DMS153 (cell line): ENCODE measurements at places on chromosomes 5 and 9.

- peak; percentile 7 for DNase-seq
These were observed 36.1 kb downstream of the MRPL36 start for GRCh38 chr5:1763548-1763911.

DNA sequence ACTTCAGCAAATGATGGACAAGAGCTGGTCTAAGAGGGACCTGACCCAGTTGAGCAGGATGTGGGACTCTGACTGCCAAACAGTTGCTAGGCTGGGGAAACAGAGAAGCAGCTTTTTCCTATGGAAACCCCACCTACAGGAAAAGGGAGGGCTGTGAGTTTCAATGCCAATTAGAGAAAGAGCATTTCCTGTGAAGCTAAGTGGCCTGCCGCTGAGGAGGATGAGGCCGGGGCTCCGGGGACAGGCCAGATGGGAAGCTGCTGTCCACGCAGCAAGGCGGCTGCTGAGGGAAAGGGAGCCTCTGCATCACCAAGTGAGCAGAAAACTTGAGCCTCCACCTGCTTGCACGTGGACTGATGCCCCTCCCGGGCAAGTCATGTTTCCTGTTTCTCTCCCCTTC lies at the start of gene PCDH12:
Gene PCDH12, minus strand, starts transcription at position 90 of the 400 bp plus-strand sequence. CDS start 351 bp downstream, outside the sequence.
- DNase-seq, result peak; percentile 44

- DNase-seq, result no peak
These were observed 82.9 kb downstream of the UGCG start for GRCh38 chr9:111979561-111979960.

DNA sequence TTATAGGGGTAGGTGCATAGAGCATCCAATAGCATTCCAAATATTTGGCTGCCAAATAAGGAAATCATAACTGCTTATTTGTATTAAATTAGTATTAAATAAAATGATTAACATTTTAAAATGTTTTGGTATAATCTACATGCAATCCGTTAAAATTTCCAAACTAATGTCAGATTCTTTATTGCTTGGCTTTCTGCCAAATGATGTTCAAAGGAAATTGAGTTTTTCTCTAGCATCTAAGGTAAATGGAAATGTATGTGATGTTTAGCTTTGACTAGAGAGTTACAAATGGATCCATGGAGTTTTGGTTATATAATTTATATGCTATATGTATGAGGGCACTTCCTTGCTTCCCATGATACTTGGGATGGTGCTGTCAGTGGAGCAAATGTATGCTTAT lies 121.7 kb downstream of the ZCCHC7 start:
- no peak for DNase-seq

DNA sequence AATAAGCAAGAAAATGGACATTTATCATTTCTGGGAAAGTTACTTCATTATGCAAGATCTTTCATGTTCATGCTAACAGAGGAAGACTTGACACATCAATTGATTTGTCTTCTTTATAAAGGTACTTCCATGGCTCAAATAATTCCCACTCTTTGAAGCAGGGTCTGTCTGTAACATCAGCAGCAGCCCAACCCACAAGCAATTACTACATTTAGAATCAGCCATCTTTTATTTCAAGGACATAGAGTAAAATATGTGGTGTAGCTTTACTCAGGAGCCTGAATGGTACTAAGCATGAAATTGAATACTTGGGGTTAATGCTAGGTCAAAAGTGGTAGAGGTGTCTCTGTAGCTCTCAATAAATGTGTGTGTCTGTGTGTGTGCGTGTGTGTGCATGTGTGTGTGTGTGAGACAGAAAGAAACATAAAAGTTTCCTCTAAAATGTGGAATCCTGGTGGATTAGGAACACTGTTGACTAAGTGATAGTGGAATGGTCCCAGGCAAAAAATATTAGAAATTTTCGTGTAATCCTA lies 581.1 kb downstream of the CAAP1 start:
- DNase-seq, result no peak

- DNase-seq, result no peak
These were observed 405.2 kb downstream of the ZNF608 start for GRCh38 chr5:124341066-124341858.

GRCh38 chr5:139759219-139759721 lies 36.3 kb upstream of the PSD2 start:
- no peak for DNase-seq

DNA sequence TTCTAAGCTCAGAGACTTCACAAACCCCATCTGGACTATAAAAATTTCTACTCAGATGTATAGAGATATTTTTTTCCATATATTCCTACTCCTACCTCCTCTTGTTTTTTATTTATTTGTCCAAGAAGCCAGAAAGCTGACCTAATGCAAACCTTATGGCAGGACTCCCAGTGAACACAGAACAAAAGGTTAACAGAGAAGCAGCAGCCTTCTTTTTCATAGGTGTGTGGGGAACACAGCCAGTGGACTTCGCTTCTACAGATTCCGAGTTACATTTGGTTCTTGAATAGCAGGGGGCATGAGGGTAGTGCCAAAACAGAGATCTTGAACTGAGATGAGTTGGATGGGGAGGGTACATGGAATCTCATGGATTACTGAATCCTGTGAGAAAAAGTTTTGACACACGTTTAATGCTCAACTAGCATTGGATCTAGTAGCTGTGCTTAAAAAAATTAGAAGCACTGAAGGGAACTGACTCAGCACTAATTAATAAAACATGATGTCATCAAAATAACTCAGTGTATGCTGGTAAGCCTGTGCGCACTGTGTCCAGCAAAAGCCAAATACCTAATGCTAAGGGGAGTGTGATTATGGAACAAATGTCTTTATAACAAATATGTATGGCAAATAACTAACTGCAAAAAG lies 240.1 kb downstream of the GABRB2 start:
- DNase-seq, result no peak

- DNase-seq, result no peak
These were observed 200.2 kb downstream of the SEMA6A start for GRCh38 chr5:116374434-116374852.

GRCh38 chr9:29389421-29389820 lies 1816.1 kb upstream of the C9orf72 start:
- no peak for DNase-seq

DNA sequence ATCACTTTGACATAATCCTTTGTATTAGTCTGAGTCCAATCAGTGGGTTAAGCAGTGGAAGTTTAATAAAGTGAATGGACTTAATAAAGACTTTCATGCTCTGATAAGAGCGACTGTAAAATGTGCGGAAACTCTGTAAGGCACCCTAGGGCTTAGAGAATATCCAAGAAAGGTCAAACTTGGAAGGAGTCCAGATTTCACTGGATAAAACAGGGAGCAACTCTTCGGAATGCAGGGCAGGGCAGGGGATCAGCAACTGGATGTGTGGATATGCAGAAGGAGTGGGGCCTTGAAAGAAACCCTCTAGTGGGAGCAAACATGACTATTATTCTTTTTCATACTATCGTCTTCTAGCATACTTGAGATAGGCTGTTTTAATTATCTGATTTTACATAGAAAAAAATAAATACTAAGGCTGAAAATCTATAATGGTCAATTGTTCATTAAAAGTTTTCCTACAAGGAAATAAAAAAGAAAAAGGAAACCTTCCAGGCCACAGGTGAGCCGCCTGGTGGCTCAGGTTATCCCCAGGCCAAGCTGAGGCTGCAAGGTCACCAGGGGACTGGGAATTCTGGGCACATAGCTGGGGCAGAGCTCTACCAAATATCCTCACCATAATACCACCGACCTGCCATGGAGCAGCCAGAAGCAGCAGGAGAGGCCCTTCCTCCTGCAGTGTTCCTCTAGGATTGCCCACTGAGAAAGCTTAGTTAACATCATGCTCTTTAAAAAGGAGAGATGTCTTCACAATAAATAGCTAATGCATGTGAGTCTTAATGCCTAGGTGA lies 46.3 kb upstream of the CCDC112 start:
- DNase-seq, result no peak

- no peak for DNase-seq
These were observed 15.1 kb downstream of the GRAMD2B start for GRCh38 chr5:126438267-126438666.

DNA sequence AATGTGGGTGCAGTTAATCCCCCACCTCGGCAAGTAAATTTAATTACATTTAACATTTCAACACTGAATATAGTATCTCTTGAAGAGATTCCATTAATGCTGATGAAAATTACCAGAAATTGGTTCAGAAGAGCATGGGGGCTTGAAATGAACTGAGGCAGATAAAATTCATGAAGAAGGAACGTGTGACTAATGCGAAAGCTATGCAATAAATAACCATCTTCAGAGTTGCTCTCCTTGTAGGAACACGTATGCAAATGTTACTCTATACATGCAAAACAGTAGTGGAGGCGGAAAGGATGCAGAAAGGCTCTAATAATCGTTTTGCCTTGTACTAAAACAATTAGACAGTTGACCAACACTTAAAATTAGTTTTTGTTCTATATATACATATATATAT lies 320.2 kb downstream of the CTNND2 start:
- DNase-seq, result no peak

GRCh38 chr5:74130155-74130897 lies 504.3 kb downstream of the ARHGEF28 start:
- peak; percentile 88 for DNase-seq

DNA sequence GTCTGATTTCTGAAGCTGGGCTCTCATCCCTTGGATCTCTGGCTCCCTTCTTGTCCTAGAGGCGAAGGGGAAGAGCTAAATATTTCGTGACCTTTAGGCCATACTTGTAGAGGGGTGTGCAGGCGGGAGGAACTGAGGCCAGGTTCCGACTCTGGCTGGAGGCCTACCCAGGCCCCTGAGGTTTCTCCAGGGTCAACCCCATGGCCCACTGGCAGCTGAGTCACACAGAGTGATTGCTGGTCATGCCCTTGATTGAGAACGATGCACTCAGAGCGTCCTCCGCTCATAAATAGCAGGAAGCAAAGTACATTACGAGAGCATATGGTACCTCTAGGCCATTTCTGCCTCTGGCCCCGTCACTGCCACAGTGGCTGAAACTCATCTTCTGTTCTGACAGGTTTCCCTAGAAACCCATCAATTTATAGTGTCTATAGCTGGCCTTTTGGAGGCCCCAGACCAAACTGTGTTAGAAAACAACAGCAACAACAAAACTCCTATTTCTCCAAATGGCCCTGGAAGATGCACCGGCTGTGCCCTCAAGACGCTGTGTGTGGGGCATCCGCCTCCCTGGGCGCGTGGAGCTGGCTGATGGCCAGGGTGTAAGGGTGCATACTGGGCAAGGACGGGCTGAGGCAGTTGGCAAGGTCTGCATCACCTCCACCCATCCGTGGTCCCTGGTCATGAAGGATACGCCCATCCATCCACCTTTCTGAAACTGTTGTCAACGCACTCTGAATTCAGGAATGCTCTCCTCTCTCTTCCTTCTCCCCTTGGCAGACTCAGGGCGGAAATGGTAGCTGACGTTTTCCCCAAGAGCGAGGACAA lies 32.9 kb upstream of the FCN1 start:
- DNase-seq, result no peak

DNA sequence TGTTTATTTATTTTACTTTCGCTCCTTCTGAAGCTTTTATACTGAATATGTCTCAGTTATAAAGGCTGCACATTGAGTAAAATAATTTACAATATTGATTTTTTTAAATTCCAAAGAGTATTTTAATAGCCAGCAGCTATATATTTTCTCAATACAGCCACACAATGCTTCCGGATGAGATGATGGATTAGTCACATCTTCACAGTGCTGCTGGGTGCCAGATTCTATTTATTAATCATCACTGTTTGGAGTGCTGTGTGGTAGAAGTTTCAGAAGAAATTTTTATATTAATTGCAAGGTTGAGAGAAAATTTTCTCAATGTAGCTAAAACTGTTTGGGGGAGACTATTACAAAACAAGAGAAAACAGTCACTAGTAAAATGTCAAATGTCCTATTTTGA lies 989.8 kb downstream of the TLE4 start:
- DNase-seq, result no peak

- no peak for DNase-seq
These were observed 59.2 kb downstream of the HSD17B3 start for GRCh38 chr9:96242811-96243210.

DNA sequence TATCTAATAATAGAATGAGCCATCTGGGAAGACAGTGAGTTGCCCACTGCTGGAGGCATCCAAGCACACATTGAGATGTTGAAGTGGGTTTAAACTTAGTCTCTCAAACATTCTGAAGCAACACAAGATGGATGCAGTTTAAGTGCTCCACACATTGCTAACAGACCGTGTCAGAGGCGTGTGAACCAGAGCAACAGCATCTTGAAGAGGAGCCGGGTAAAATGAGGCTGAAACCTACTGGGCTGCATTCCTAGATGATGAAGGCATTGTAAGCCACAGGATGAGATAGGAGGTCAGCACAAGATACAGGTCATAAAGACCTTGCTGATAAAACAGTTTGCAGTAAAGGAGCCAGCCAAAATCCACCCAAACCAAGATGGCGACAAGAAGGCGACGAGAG lies 73.5 kb upstream of the TMEM215 start:
- DNase-seq, result no peak

DNA sequence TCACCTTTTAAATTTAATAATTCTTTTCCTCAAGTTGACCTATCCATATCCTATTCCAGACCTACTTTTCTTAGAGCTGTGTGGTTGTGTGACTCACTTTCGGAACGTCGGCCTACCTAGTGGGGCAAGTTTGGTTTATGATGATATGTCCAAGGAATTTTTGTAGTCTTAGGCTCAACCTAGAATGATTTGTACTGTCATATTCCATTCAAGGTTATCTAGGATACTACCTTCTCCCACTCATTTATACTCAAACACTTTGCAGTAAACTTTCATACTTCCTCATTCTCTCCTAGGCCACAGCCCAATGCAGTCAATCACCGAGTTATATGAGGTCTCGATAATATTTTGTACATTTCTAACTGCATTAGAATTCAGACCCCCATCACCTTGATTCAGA lies 61.9 kb downstream of the PIK3R1 start:
- DNase-seq, result no peak

GRCh38 chr5:134142052-134142451 lies 27.6 kb downstream of the TCF7 start:
- DNase-seq, result no peak

DNA sequence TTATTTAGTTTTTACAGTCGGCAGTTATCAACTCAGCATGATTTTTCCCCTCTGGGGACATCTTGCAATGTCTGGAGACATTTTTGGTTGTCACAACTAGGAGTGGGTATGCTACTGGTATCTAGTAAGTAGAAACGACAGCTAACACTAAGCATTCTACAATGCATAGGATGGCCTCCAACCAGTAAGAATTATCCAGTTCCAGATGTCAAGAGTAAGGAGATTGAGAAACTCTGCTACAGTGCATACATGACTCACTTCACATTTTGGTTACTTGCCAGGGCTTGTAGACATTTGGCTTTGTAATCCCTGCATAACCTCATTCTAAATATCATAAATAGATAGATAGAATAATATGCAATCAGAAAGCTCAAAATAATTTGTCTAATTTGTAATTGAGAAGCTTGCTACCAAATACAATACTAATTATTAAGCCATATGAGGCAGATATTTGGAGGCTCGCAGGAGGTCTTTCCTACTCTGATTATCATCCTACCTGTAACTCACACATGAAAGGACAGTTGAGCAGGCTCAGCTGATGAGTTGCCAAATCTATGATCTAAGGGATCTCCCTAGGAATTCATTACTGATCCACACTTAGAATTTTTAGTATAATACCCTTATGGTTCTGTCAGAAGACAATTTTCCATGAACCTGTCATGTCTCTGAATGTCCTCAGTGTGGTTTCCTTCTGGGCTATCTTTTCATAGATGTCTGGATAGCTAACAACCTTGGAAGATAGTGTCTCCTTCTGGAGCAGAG lies 346.9 kb upstream of the TLE4 start:
- no peak for DNase-seq
